ENCODE measurements at places on chromosomes 2 and 18. TPM values are rescaled to one million over a fixed set of nuclear protein-coding genes. Genes with fewer than 3 reads are reported as not detected.

The SLC16A14 gene
- total RNA-seq: 0.18 TPM

The FLACC1 gene
- total RNA-seq: 1.0 TPM

The MC2R gene
- not detected for total RNA-seq

The LPIN1 gene
- total RNA-seq: 54.1 TPM

The OSBPL1A gene
- 12.9 TPM for total RNA-seq

The ANKRD44 gene
- 5.6 TPM for total RNA-seq

The EML6 gene
- total RNA-seq: 0.63 TPM

The CCL20 gene
- 2.1 TPM for total RNA-seq

The G6PC2 gene
- not detected for total RNA-seq

The IL36A gene
- 0.09 TPM for total RNA-seq

The IFIH1 gene
- 4.9 TPM for total RNA-seq

The SPP2 gene
- total RNA-seq: not detected

The R3HDM1 gene
- total RNA-seq: 4.7 TPM

The SLC1A4 gene
- 9.2 TPM for total RNA-seq

The SCYGR8 gene
- not detected for total RNA-seq

The CD207 gene
- total RNA-seq: under 0.01 TPM

The UBXN4 gene
- total RNA-seq: 60.8 TPM

The FAM124B gene
- 130 TPM for total RNA-seq

The ZNF396 gene
- total RNA-seq: 0.56 TPM

The DSG2 gene
- total RNA-seq: under 0.01 TPM

The MZT2A gene
- total RNA-seq: 83.2 TPM

The SCN9A gene
- total RNA-seq: 1.2 TPM

The ZAP70 gene
- total RNA-seq: not detected

The IL37 gene
- not detected for total RNA-seq

The CIDEA gene
- 0.81 TPM for total RNA-seq

The CNTNAP5 gene
- 0.09 TPM for total RNA-seq

The TTR gene
- total RNA-seq: not detected

The DSG1 gene
- total RNA-seq: not detected

The AMER3 gene
- not detected for total RNA-seq

The STPG4 gene
- 0.09 TPM for total RNA-seq

The TWIST2 gene
- total RNA-seq: 1.6 TPM

The CPLX4 gene
- total RNA-seq: not detected

The AFF3 gene
- not detected for total RNA-seq

The SLC30A3 gene
- not detected for total RNA-seq

The SKOR2 gene
- total RNA-seq: not detected
